ENCODE measurements at places on chromosomes 5 and 9.

DNA sequence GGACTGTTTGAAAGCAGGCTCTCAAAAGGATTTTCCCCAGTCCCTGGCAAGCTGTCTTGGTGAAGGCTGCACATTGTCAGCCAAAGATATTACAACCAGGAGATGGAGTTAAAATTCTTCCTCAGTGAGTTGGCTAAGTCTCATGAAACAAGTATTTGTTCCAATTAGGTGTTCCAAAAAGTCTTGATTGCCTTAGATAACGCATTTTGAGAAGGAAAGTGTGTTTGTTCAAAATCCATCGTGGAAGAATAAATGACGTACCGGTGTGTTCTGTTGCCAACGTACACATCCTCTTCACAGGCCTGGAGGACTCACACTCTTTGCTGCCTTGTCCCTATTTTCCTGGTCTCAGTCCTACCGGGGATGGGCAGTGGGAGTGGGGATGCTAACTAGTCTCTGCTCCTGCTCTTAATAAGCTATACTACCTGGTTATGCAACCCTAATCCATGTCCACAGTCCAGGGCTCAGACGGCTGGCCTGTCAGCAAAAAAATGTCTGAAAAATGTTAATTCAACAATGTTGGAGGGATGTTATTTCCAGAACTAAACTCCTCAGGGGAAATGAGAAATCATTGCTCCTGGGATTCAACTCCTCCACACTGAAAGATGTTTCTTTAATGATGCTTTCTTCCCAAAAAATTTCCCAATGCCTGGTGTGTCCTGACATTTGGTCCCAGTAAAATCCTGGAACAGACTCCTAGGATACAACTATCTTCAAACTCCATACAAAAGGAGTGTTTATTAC is 175.3 kb upstream of the KLF9 start:
- DNase-seq: no peak

DNA sequence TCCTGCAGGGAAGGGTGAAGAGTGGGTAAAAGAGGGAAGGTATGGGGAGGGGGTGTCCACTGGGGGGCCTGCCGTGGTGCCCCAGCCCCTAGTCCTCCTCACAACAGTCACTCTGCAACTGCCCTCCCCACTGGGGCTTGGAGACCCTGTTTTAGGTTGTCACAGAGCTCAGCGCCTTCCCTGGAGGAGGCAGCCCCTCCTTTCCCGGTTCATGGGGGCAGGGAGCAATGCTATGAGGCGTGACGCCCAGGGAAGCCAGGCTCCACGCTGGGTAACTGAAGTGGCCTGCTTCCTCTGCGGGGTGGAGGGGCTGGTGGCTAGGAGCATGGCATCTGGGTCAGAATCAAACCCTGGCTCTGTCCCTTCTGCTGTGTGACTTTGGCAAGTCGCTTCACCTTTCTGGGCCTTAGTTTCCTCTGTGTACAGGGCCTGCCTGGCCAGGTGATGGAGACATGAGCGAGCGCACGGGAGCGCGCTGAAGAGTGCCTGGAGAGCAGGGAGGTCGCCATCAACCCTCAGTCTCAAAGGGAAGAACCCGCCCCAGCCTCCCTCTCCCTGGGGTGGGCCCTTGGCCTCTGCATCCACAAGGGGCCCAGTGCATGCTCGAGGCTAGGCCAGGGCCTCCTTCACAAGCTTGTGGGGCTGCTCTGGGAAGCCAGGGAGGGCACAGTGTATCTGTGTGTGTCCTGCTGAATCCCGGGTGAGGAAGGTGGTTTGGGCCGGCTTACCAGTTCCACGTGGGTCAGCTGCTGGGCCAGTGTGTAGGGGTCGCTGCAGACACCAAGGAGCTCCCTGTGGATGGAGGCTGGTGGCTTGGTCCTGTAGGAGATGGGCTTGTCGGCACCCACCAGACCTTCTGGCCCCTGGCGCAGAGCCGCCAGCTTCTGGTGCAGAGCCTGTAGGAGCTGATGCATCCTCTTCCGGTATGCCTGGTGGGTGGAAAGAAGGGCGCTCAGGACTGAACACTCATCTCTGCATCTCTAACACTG is 56.4 kb upstream of the RNF130 start:
- no peak for DNase-seq

DNA sequence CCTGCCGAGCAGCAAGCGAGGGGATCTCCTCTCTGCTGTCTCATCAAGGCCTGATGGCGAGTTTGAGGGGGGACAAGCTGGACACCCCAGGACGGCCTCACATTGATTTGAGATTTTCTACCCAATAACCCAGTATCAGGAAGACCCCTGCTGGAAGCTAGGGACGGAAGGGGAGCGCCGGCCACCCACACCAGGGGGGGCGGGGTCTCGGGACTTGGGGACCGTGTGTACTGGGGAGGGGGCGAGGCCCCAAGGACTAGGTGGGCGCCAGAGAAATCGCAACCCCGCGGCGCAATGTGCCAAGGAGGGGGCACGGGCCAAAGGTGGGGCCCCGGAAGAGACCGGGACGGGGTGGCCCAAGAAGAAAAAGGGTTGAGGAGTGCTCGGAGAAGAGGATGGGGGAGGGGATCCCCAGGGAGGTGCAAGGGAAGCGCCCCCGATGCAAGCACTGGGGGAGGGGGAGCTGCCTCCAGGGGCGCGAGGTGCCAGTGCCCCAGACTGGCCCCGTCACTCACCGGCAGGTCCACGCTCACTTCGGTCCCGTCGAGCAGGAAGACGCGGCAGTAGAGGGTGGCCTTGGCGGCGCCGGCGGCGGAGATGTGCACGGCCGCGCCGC is 1.1 kb downstream of the EPB41L4B start:
- no peak for DNase-seq

- no peak for DNase-seq
Measured at GRCh38 chr5:119217183-119217582, 138.6 kb upstream of the TNFAIP8 start.

- DNase-seq: no peak
Measured at GRCh38 chr9:124624735-124624992, 117.5 kb upstream of the NR5A1 start.

DNA sequence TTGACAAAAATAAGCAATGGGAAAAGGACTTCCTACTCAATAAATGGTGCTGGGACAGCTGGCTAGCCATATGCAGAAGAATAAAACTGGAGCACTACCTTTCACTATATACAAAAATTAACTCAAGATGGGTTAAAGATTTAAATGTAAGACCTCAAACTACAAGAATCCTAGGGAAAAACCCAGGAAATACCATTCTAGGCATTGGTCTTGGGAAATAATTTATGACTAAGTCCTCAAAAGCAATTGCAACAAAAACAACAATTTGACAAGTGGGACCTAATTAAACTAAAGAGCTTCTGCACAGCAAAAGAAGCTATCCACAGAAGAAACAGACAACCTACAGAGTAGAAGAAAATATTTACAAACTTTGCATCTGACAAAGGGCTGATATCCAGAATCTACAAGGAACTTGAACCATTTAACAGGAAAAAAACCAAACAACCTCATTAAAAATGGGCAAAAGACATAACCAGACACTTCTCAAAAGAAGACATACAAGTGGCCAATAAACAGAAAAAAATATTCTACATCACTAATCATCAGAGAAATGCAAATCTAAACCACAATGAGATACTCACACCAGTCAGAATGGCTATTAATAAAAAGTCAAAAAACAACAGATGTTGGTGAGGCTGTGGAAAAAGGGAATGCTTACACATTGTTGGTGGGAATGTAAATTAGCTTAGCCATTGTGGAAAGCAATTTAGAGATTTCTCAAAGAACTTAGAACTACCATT is 75.2 kb upstream of the CPEB4 start:
- DNase-seq: no peak

- no peak for DNase-seq
Measured at GRCh38 chr5:138662599-138662998, 87.4 kb upstream of the HSPA9 start.

DNA sequence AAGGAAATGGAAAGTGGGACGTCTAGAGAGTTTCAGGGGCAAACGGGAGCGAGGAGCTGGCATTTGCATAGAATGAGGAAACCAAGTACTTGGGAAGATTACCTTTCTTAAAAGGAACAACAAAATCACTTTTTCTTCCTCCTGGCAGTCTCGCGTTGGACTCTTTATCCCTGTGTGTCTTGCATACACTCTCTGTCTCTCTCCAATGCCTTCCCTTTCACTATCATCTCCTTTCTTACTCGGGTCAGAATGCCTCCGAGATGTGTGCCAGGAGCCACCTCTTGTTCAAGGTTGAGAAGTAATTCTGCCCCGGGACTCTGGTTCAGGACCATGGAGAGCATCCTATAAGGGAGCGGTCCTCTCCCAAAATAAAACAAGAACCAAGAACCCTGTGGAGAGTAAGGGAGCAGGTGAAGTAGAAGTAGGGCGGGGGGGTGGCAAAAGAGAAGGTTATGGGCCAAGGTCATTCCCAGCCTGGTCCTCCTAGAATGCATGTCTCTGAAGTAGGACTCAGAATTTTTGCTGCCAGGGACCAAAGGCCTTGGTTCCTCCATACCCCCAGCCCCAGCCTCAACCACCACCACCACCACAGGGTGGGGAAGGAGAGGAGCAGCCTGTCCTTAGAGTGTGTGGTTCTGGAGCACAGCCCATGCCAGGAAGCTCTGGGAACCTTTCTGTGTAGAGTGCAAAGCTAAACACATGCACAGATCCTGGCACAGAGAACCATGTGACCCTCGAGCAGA is 72.1 kb upstream of the ARAP3 start:
- DNase-seq: no peak

GRCh38 chr5:37896159-37896558 is 56.3 kb upstream of the GDNF start:
- DNase-seq: no peak

- DNase-seq: no peak
Measured at GRCh38 chr5:31815376-31815775, 176.4 kb downstream of the PDZD2 start.

GRCh38 chr5:109589239-109589638 is 100.5 kb upstream of the MAN2A1 start:
- no peak for DNase-seq

- DNase-seq: no peak
Measured at GRCh38 chr5:55713871-55714270, 1.7 kb upstream of the SLC38A9 start.

GRCh38 chr9:37200433-37201005 is 80.1 kb downstream of the ZCCHC7 start:
- no peak for DNase-seq

DNA sequence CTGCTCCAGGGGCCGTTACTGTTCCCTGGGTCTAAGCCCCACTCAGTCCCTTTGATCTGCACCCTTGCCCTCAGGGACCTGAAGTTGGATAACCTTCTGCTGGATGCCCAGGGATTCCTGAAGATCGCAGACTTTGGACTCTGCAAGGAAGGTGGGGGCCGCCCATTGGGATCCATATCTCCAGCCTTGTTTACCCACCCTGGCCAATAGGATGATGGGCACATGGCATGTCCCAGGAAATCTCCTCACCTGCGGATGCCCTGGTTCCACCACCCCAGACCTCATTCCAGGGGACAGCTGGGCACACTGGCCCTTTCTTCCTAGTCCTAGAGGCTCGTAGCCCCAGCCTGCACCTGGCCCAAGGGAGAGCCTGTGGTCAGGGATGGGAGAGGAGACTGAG is 5.5 kb downstream of the ZDHHC12 start:
- no peak for DNase-seq

DNA sequence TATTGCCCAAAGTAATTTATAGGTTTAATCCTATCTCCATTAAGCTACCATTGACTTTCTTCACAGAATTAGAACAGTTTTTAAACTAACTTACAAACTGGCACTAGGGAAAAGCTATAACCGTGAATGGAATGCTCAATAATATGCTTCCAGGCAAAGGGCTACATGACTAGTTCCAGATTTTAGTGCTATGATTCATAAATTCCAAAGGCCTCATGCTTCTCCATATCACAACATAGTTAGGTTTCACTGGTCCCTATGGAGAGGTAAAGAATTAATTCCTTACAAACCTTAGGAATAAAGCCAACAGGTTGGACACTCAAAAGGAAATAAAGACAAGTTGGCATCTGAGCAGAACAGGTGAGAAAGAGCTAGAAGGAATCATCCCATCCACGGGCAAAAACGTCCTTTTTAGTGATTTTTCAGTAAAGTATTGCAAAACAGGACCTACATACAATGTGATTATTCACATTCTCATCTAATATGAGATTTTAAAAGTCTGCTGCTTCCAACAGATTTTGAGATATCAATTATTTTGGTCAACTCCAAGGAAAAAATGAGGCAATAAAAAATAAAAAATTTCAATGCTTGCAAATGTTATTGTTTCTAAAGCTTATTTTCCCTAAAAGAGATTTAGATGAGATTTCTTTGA is 97.0 kb upstream of the TARS1 start:
- no peak for DNase-seq

DNA sequence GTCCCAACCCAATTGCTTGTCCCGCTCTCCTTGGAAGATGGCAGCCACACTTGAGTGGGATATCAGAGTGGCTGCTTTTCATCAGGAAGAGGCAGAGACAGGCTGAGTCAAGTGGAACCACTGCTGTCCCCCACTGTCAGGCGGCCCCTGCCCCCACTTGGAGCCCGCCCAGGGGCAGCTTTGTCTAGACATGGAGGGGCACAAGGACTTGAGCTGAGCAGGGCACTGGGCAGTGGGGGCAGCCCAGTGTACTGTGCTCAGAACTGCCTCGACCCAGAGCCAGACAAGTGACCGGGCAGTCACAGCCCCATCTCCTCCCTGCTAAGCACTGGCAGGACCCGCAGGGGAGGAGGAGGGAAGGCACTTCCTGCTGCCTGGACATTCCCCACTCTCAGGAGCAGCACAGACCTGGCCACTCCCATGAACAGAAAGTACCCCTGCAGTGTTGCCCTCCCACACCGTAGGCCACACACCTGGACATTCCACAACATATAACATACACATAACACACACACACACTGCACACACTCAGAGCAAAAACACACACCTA is 91.0 kb downstream of the MRPL36 start:
- no peak for DNase-seq

DNA sequence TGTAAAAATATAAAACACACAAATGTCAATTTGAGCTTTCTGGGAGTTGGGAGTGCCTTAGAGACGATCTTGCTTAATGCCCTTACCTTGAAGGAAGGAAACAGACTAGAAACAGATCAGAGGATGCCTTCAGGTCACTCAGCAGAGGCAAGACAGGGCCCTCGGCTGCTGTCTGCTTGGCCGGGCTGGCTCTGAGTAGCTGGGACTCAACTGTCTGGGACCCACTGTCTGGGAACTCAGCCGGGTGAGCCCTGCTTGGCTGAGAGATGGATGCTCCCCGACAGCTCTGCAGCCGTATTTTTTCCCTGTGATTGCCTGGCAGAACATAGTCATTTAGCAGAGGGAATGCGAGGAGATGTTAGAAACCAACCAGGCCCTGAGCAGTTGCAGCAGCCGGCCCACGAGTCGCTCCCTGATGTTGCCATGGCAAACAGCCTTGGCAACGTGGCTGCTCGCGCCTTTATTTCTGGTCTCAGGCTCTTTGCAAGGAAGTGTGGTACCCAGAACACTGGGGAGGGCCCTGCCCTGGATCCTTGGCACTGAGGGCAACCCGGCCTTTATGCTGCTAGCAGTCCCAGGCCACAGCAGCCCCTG is 10.9 kb downstream of the PPARGC1B start:
- DNase-seq: peak; percentile 19

- peak; percentile 4 for DNase-seq
Measured at GRCh38 chr5:78527054-78527859, 121.3 kb downstream of the LHFPL2 start.

DNA sequence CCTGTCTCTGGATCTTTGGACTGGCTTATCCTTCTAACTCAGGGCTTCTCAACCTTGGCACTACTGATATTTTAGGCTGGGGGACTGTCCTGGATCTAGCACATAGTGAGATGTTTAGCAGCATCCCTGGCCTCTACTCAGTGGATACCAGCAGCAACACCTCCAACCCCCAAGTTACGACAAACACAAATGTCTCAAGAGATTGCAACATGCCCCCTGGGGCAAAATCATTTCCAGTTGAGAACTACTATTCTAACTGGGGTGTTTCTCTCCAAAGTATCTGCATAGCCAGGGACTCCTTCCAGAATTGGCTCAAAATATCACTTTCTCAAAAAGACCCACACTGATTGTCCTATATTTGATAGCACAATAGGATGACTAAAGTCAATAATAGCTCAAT is 7.2 kb upstream of the TLR4 start:
- no peak for DNase-seq
